Peyer's patch (tissue), 4 donors: ENCODE measurements at places on chromosomes 3 and 15. TPM values are rescaled to one million over a fixed set of nuclear protein-coding genes. Genes with fewer than 3 reads are reported as not detected.

The TEX264 gene
- total RNA-seq, result 83.8 TPM

The STRIT1 gene
- total RNA-seq, result not detected

The SRGAP3 gene
- 17.0 TPM for total RNA-seq

The EIF1B gene
- total RNA-seq, result 33.8 TPM

The CASR gene
- total RNA-seq, result 1.7 TPM

The AMT gene
- total RNA-seq, result 13.3 TPM

The ARNT2 gene
- total RNA-seq, result 10.3 TPM

The SELENOK gene
- total RNA-seq, result 35.1 TPM

DNA sequence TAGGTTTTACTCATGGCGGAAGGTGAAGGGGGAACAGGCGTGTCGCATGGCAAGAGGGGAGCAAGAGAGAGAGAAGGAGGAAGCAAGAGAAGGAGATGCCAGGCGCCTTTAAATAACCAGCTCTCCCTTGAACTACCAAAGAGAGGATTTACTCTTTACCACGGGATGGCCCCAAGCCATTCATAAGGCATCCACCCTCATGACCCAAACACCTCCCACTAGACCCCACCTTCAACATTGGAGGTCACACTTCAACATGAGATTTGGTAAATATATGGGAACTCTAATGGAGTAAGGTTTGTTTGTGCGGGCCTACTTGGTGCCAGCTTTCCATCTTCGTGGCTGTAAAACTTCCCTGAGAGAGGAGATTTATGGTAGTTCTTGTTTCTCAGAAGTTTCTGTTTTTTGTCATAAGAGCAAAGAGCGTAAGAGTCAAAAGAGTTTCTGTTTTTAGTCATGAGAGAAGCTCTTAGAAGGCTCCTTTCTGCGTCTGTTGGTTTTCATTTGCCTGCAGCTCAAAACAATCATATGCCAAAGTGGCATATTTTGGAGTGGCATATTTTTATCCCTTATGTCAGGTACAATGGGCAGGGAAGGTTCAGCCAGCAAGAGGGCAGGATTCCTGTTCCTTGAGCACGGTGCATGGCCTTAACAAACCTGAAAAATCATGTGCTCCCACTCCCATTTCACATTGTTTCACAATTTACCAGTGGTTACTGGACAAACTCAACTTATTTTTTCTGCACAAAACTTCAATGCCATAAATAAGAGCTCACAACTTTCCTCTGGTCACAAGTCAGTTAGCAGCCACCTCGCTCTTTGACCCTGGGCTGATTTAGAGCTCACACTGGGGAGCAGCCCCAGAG lies 12.5 kb downstream of the PML start:
- peaks cover 15% of the 10 kb centered on the region for H3K4me1 ChIP-seq
- no peaks in the 10 kb centered on the region for H3K27me3 ChIP-seq
- peak overlapping the region; percentile 65 for H3K27ac ChIP-seq
- no peak overlapping the region for H3K4me3 ChIP-seq

GRCh38 chr3:170477395-170477794 lies 58.7 kb downstream of the CLDN11 start:
- H3K4me1 ChIP-seq, result no peaks in the 10 kb centered on the region
- no peak overlapping the region for H3K4me3 ChIP-seq
- H3K36me3 ChIP-seq, result no peaks in the 10 kb centered on the region
- DNase-seq, result no peak
- no peaks in the 10 kb centered on the region for H3K27me3 ChIP-seq

GRCh38 chr3:193149998-193150397 lies 91.0 kb upstream of the PLAAT1 start:
- H3K27me3 ChIP-seq, result no peaks in the 10 kb centered on the region
- no peak for DNase-seq
- no peaks in the 10 kb centered on the region for H3K36me3 ChIP-seq
- H3K4me3 ChIP-seq, result no peak overlapping the region

- no peak overlapping the region for H3K4me3 ChIP-seq
- no peaks in the 10 kb centered on the region for H3K4me1 ChIP-seq
- no peaks in the 10 kb centered on the region for H3K36me3 ChIP-seq
- DNase-seq, result no peak
- H3K27me3 ChIP-seq, result no peaks in the 10 kb centered on the region
Observed at GRCh38 chr3:32146746-32147211, 40.4 kb downstream of the GPD1L start.
